ENCODE measurements at places on chromosomes 3 and 15. TPM values are rescaled to one million over a fixed set of nuclear protein-coding genes. Genes with fewer than 3 reads are reported as not detected.

HHLA2 gene
- total RNA-seq, result not detected

TNFAIP8L3 gene
- 2.3 TPM for total RNA-seq

CHRD gene
- 0.43 TPM for total RNA-seq

SCN11A gene
- total RNA-seq, result not detected

ALS2CL gene
- 3.9 TPM for total RNA-seq

NPAP1 gene
- total RNA-seq, result not detected

CSPG5 gene
- 0.93 TPM for total RNA-seq

GOLGA6D gene
- total RNA-seq, result not detected

SECISBP2L gene
- 8.2 TPM for total RNA-seq

Measured in HT1080 (cell line).